ENCODE measurements at places on chromosomes 4 and X.

- H3K4me1 ChIP-seq = no peaks in the 10 kb centered on the region
- H3K4me3 ChIP-seq = no peak overlapping the region
- DNase-seq = no peak
- no peak overlapping the region for H3K27ac ChIP-seq
- no peaks in the 10 kb centered on the region for H3K36me3 ChIP-seq
Measured at GRCh38 chr4:17103231-17103630, 204.8 kb upstream of the LDB2 start.

DNA sequence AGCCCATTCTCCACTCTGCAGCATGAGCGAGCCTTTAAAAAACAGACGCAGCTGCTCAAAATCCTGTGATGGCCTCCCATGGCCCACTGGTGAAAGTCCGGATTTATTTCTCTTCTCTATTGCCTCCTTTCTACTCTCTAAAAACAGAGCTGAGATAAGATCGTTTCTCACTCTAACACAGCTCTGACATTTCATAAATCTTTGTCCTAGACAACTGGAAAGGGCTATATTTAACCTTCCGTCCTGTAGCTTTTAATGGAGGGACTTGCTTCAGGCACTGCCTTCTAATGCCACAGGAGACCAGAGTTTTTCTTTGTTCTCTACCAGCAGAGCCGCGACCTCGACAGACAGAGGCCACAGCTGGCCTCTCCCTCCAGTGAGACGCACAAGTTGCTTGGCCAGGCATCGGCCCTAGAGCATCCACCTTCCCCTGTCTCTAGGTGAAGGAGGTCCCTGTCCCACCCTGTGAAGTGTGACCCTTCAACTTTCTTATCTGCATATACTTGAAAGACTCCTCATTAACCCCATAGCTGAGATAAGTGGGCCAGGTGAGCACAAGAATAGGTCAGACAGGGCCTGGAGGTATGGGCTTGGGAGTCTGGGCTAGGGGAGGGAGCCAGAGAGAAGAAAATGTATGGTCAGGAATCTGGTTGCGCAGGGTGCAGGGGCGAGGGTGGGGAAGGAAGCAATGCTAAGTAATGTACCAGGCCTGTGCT, 50.0 kb downstream of the RTL5 start:
- no peak for DNase-seq
- H3K27ac ChIP-seq = no peak overlapping the region
- no peak overlapping the region for H3K4me3 ChIP-seq
- H3K4me1 ChIP-seq = peaks cover 14% of the 10 kb centered on the region
- no peaks in the 10 kb centered on the region for H3K27me3 ChIP-seq

GRCh38 chr4:139484783-139485311, 30.9 kb downstream of the RAB33B start:
- H3K36me3 ChIP-seq = no peaks in the 10 kb centered on the region
- peak; percentile 29 for DNase-seq
- no peaks in the 10 kb centered on the region for H3K27me3 ChIP-seq

DNA sequence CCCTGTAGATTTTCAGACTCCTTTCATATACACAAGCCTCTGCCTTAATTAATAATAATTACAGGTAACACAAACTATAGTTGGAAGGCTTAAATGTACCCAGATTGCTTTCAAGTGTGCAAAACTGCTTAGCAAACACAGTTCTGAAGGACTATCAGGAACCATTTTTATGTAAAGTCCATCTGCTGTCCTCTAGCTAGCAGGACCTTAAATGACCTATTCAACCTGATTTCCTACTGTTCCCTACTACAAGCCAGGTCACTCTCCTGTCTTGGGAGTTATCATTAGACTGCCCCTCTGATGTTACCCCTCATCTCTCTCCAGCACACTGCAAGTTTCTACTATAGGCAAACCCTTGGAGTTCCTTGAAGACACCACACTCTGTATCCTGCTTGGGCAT, 157.3 kb downstream of the GBA3 start:
- H3K27ac ChIP-seq = no peak overlapping the region
- H3K27me3 ChIP-seq = no peaks in the 10 kb centered on the region
- DNase-seq = no peak
- H3K36me3 ChIP-seq = no peaks in the 10 kb centered on the region

DNA sequence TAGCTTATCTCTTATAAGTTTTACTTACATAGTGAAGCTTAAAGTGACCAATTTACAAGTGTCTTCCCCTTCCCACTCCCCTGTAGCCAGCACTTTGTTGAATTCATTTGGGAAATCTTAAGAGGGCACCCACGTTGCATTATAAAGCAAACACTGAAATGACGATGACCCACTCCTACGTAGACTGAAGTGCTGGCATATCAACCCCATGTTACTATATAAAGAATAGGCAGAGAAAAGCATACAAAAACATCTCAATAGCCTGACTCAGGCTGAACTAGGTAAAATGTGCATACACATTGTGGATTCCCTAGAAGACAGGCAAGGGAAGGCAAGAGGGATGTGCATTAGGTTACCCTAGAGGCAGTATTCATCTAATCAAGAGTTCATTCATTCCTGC, 313.4 kb downstream of the TENM3 start:
- no peak overlapping the region for H3K27ac ChIP-seq
- H3K36me3 ChIP-seq = no peaks in the 10 kb centered on the region
- no peak overlapping the region for H3K4me3 ChIP-seq
- no peaks in the 10 kb centered on the region for H3K4me1 ChIP-seq
- peaks cover 3% of the 10 kb centered on the region for H3K27me3 ChIP-seq
- no peak for DNase-seq

DNA sequence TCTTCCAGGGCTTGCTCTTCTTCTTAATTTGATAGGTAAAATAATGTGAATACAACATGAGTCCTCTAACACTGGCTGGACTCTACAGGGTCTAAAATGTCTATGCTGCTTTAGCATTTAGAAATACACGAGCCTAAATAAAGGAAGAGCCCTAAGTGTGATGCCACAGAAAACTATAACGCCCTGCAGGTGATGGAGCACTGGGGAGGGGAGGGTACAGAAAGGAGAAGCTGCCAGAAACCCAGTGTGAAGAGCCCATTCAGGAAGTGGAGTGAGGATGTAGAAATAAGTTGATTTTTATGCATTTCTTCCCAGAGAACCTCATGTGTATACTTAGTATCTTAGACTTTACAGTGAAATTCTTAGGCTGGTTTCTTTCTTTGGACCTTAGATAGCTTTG, 83.4 kb downstream of the TNIP2 start:
- H3K27me3 ChIP-seq = no peaks in the 10 kb centered on the region
- H3K4me1 ChIP-seq = peaks cover 3% of the 10 kb centered on the region
- peaks cover 52% of the 10 kb centered on the region for H3K36me3 ChIP-seq
- no peak overlapping the region for H3K27ac ChIP-seq
- DNase-seq = no peak

DNA sequence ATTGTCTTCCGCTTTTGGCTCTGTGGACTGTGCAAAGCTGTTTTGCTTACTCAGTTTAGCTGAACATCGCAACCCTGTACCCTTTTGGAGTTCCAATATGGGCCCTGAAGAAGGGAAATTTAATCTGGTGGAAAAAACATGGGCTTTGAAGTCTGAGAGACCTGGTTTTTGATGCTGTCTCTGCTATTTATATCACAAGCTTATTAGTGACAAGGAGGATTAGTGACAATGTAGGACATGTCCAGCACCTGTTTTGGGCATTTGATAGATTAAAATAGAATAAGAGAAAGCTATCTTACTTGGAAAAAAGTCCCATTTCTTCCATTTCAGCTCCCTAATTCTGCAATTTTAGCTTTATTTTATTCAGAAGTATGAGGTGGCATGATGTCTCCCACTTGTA, 417.3 kb downstream of the SPRY1 start:
- peaks cover 11% of the 10 kb centered on the region for H3K4me1 ChIP-seq
- H3K27ac ChIP-seq = no peak overlapping the region
- H3K36me3 ChIP-seq = no peaks in the 10 kb centered on the region
- H3K4me3 ChIP-seq = no peak overlapping the region

- no peaks in the 10 kb centered on the region for H3K27me3 ChIP-seq
- DNase-seq = peak; percentile 74
- H3K27ac ChIP-seq = no peak overlapping the region
Measured at GRCh38 chr4:138938366-138938690, 77.3 kb upstream of the NOCT start.

DNA sequence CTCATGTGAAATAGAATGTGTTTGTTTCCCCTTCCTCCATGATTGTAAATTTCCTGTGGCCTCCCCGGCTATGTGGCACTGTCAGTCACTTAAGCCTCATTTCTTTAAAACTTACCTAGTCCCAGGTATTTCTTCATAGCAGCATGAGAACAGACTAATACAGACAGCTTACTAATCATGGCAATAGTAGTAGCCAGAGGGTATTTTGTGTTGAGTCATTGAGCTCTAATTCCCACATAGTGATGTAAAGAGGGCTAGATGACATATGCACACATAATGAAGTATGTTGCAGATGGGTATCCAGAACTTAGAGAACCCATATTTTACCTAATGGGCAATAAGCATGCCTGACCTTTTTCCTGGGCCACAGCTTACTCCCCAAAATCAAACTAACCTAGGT, 1197.2 kb downstream of the PCDH7 start:
- no peak overlapping the region for H3K4me3 ChIP-seq
- no peak for DNase-seq
- no peaks in the 10 kb centered on the region for H3K36me3 ChIP-seq
- no peak overlapping the region for H3K27ac ChIP-seq
- no peaks in the 10 kb centered on the region for H3K27me3 ChIP-seq

DNA sequence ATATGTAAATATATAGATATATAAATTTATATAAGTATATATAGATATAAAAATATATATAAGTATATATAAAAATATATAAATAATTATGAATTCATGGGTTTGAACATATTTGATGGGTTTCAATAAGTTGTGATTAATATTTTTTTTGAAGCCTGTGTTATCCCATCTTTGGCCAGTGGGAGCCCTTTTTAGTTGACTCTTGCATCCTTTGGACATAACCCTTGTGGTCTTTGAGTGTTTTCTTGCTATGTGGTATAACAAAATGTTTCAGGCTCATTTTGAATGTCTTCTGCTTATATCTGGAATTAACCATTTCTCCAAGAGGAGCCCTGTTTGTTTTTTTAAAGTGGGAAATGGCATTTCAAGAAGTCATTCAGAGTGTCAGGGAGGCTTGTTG, 15.2 kb downstream of the SNX25 start:
- peak; percentile 30 for DNase-seq
- no peak overlapping the region for H3K27ac ChIP-seq
- no peak overlapping the region for H3K4me3 ChIP-seq
- H3K27me3 ChIP-seq = no peaks in the 10 kb centered on the region

GRCh38 chr4:38598489-38598888, 65.5 kb upstream of the KLF3 start:
- no peaks in the 10 kb centered on the region for H3K27me3 ChIP-seq
- no peak overlapping the region for H3K27ac ChIP-seq
- DNase-seq = no peak
- H3K4me3 ChIP-seq = no peak overlapping the region
- peaks cover 2% of the 10 kb centered on the region for H3K4me1 ChIP-seq

GRCh38 chr4:187555174-187555573, 440.4 kb upstream of the ZFP42 start:
- no peak overlapping the region for H3K4me3 ChIP-seq
- DNase-seq = no peak
- H3K36me3 ChIP-seq = no peaks in the 10 kb centered on the region
- H3K27me3 ChIP-seq = no peaks in the 10 kb centered on the region

- H3K36me3 ChIP-seq = no peaks in the 10 kb centered on the region
- DNase-seq = no peak
- no peaks in the 10 kb centered on the region for H3K4me1 ChIP-seq
- no peak overlapping the region for H3K4me3 ChIP-seq
- no peak overlapping the region for H3K27ac ChIP-seq
Measured at GRCh38 chr4:169971456-169972015, 54.7 kb downstream of the MFAP3L start.

DNA sequence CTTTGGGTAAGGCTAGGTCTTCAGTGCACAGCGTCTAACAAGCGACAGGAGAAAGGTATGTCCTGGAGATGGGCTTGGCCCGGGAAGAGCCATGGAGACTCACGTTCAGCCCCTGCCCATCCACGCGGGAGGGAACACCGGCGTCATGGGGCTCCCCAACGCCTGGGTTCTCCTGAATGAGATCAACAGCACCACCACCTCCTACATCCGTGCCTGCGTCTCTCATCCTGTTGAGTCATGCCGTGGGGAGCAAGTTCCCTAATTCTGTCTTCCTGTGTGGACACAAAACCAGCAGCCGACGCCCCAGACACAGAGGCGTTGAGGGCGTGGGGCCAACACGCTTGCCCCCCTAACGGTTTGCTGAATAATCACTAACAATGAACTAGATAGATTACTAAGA, 20.1 kb upstream of the IL3RA start:
- H3K27ac ChIP-seq = peak overlapping the region; percentile 75
- no peaks in the 10 kb centered on the region for H3K36me3 ChIP-seq
- H3K4me3 ChIP-seq = peak overlapping the region; percentile 19
- H3K4me1 ChIP-seq = peaks cover 26% of the 10 kb centered on the region

- H3K4me3 ChIP-seq = no peak overlapping the region
- DNase-seq = no peak
- H3K27ac ChIP-seq = no peak overlapping the region
- no peaks in the 10 kb centered on the region for H3K27me3 ChIP-seq
Measured at GRCh38 chr4:179586460-179586859, 2144.2 kb upstream of the AGA start.

GRCh38 chr4:101753721-101754120, 36.8 kb upstream of the BANK1 start:
- no peaks in the 10 kb centered on the region for H3K36me3 ChIP-seq
- no peaks in the 10 kb centered on the region for H3K4me1 ChIP-seq
- no peak overlapping the region for H3K4me3 ChIP-seq
- DNase-seq = no peak
- no peaks in the 10 kb centered on the region for H3K27me3 ChIP-seq
- no peak overlapping the region for H3K27ac ChIP-seq

DNA sequence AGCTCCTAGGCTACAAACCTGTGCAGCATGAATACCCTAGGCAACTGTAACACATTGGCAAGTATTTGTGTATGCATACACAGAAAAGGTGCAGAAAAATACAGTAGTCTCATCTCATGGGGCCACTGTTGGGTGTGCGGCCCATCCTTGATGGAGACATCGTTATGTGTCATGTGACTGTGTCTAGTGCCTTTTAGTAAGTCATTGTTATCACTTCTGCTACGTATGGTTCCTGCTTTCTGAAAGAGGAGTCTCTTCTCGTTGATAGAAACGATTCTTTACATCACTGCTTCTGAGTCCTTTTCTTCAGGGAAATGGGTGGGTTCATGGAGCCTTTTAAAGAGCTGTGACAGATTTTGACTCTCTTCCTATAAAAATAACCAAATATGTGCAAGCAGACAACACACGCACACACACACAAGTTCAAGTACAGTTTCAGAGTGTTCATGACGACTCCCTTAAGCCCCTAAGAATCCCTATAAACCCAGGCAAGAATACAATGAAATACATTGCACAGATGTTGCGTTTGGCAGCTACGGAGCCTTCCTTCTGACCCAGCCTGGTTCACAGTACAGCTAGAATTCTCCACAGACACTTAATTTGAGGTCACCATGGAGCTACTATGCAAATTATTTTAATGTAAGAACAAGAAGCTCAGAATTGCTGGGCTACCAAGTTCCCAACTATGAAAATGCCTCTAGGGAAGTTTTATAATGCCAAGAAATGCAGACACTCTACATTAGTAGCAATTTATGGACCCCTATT, 10.2 kb upstream of the STK32B start:
- peaks cover 52% of the 10 kb centered on the region for H3K4me1 ChIP-seq
- H3K27me3 ChIP-seq = no peaks in the 10 kb centered on the region
- H3K27ac ChIP-seq = no peak overlapping the region
